ENCODE measurements at places on chromosomes 12 and 14. TPM values are rescaled to one million over a fixed set of nuclear protein-coding genes. Genes with fewer than 3 reads are reported as not detected.

EXOC5 gene
- total RNA-seq: 66.3 TPM

BBS10 gene
- total RNA-seq: 14.5 TPM

- no peak for DNase-seq
These were observed 7.5 kb downstream of the KLRG1 start for GRCh38 chr12:8996682-8997405.

DNA sequence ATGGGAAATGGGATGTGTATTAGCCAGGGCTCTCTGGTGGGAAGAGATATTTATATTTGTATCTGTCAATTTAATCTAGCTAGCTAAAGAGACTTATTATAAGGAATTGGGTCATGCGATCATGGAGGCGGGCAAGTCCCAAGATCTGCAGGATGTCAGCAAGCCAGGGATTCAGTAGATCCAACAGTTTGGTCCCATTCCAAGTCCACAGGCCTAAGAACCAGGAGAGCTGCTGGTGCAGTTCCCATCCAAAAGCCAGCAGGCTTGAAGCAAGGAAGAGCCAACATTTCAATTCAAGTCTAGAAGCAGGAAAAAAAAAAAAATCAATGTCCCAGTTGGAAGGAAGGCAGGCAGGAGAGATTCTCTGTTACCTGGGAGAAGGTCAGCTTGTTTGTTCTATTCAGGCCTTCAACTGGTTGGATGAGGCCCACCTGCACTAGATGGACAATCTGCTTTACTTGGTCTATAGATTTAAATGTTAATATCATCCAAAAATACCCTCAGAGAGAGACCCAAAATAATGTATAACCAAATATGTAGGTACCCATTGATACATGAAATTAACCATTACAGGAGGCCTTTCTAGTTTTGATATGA, 60.7 kb upstream of the BCAT1 start:
- no peak for DNase-seq

- DNase-seq: no peak
These were observed 4.8 kb downstream of the TNFAIP2 start for GRCh38 chr14:103127861-103128598.

- DNase-seq: no peak
These were observed 11.2 kb upstream of the DAAM1 start for GRCh38 chr14:59177262-59177661.

GRCh38 chr14:55418411-55418810, 6.8 kb upstream of the ATG14 start:
- DNase-seq: no peak

DNA sequence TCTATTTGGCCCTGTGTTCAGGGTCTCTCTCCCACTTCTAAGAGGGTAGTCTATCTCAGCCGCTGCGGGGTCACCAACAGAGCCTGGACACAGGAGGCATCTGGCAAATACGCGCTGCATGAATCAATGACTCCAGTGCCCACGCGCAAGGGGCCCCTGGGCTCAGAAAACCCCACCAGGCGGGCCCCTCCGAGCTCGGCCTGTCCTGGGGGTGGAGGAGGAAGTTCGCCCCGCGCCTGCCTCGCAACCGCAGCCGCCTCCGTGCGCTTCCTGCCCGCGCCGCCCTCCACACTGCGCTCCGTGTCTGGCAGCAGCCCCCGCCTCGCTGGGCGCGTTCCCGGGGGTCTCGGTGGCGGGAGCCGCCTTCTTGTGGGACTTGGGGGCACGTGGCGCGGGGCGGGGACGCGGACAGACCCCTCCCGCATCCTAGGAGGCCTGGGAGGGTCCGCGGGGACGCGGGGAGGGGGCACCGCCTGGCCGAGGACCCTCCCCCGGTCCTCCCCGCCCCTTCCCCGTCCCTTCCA, 811 bp upstream of the FBRSL1 start:
- DNase-seq: peak; percentile 82

- peak; percentile 83 for DNase-seq
These were observed 21.2 kb upstream of the RNASE4 start for GRCh38 chr14:20662968-20663732.

GRCh38 chr12:28278499-28278898, 88.2 kb downstream of the CCDC91 start:
- DNase-seq: no peak

DNA sequence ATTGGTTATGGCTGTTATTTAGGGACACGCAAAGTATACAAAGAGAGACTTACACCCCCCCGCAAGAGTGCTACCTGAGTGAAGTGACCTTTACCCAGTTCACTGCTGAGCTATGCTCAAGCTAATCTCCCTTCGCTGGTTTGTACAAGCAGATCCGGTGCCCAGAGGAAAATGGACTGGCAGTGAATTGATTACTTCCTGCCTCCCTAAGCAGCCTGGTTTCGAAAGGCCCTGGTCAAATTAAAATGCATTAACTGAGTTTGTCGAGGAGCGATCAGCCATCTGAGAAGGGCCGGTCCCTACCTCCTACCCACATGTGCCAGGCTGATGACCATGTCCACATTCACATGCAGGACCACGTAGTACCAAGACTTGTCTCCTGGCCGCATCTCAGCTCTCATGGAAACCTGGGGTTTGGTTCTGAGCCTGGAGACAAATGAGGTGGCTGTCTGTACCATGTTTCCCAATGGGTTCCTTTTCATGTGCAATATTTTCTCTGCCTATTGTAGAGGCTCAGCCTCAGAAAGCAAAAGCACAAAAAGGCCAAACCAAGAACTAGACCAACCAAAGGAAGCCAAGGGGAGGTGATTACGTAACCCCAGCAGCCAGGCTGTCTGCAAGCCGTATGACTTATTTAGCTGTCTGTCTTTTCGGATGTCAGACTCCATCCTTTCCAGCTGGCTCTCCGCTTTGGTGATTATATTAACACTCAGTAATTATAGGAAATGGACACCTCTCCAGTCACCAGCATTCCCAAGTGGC, 284.7 kb upstream of the PWP1 start:
- DNase-seq: no peak

Data from upper lobe of right lung (tissue), 1 donor.